Testis (tissue), 5 donors: ENCODE measurements at places on chromosomes 5 and 9.

DNA sequence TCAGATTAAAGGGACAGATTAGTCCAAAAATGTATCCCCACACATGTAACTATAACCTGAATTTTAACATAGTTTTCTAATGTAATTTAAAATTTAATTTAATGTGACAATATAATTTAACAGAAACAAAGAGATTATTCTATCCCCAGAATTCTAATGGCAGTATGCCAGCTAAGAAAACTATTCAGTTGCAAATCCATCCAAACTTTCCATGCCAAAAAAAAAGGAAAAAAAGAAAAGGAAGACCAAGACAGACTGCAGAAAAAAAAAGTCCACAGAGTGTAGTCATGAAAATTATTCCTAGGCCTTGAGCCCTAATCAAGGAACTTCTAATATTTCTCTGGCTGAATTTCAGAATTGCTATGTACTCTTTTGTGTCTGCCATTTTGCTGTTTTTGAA, 217.6 kb downstream of the CDH18 start:
- no peak for DNase-seq

DNA sequence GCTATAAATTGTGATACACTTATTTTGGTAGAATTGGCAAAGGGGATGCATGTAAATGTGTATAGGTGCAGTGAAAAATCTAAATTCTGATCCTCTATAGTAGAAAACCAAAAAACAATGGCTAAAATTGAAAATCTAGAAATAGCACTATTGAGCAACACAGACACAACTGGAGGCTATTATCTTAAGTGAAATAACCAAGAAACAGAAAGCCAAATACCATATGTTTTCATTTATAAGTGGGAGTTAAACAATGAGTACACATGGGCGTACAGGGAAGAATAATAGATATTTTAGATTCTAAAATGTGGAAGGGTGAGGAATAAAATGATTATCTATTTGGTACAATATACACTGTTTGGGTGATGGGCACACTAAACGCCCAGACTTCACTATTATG, 183.2 kb upstream of the TUSC1 start:
- DNase-seq: no peak

DNA sequence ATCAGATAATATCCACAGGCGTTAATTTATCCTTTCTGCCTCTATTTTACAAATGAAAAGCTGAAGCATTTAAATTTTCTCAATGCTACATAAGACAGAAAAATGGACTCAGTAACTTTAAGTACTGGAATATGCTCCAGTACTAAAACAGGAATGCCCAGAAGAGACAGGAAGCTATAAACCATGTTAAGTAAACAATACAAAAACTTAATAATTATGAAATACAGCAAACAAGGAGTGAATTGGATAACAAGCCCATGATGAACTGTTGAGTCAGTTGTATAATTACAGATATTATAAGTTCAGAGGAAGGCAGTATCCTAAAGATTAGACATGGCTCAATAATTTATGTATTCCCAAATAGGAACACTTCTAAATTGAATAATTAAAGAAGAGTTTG, 148.5 kb downstream of the CHSY3 start:
- DNase-seq: no peak

GRCh38 chr9:75664597-75664996, 225.9 kb upstream of the PCSK5 start:
- no peak for DNase-seq

DNA sequence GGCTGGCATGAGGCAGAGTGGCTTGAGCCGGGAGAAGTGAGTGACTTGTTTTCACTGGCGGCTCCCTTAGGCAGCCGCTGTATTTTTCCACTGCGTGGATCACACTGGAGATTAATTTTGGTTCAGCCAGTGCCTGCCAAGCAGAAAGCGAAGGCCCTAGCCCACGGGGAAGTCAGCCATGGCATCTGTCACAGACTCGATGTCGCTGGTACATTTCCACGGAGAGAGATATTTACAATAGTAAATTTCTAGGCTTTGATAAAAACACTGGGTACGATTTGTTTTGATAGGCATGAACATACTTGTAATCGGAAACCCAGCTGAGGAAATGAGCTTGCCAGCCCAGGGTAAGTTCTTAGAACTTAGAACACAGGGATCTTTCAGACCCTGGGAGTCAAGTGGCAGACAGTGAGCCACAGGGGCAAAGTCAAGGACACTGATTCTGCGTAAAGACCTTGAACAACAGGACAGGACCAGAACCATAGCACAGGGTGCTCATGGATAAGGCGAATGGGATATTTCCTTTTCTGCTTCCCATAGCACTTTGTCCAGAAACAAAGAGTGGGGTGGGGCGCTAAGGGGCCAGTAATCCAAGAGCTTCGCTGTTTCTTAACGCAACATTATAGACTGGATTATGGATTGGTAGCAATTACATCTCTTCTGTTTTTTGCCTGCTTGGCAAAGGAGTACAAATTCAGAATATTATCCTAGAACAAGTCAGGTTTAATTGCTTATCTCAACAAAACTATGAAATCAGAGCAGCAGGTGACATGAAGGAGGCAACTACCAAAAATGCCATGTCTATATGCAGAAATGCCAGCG, 4.5 kb downstream of the DUSP1 start:
- DNase-seq: peak; percentile 84

DNA sequence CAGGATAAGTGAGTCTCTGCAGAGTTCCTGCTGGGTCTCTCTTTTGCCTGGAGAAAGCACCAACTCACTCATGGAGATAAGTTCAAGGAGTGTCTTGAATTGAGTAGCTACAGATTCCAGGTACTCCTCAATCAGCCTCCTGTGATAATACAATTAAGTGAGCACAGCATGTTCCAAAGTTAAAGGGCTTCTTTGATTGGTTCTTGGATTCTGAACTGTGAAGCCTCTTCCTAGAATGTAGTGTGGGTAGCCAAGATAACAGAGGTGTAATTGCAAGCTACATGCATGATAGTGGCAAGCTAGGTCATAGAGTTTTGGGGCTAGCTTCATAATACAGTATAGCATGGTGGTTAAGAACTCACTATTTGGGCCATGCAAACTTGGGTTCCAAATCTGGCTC, 23.2 kb upstream of the CARNMT1 start:
- DNase-seq: no peak

DNA sequence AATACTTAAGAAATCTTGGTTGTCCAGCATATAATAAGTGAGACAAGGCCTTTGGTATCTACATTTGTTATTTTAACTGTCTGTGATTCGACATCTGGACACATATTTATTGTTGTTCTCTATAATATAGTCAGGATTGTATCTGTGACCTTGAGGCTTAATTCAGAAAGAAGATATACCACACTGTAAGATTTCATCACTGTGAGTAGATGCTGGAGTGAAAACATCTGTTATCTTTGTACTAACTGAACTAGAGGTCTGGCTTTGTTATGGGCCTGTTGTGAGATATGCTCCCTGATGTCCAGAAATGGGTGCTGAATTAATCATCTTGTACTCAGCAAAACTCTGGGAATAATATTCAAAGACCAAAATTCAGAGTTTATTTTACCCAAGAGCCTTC, 148.5 kb downstream of the ISOC1 start:
- no peak for DNase-seq

GRCh38 chr5:39064450-39064849, 9.7 kb downstream of the RICTOR start:
- DNase-seq: no peak

GRCh38 chr5:133992429-133993155, 12.2 kb downstream of the VDAC1 start:
- peak; percentile 57 for DNase-seq

- no peak for DNase-seq
These were observed 44.5 kb downstream of the ERCC6L2 start for GRCh38 chr9:95920017-95920416.

- DNase-seq: peak; percentile 62
These were observed 175.7 kb downstream of the MELK start for GRCh38 chr9:36748322-36748899.

- DNase-seq: no peak
These were observed 9.8 kb upstream of the EXOC3 start for GRCh38 chr5:432928-433791.

DNA sequence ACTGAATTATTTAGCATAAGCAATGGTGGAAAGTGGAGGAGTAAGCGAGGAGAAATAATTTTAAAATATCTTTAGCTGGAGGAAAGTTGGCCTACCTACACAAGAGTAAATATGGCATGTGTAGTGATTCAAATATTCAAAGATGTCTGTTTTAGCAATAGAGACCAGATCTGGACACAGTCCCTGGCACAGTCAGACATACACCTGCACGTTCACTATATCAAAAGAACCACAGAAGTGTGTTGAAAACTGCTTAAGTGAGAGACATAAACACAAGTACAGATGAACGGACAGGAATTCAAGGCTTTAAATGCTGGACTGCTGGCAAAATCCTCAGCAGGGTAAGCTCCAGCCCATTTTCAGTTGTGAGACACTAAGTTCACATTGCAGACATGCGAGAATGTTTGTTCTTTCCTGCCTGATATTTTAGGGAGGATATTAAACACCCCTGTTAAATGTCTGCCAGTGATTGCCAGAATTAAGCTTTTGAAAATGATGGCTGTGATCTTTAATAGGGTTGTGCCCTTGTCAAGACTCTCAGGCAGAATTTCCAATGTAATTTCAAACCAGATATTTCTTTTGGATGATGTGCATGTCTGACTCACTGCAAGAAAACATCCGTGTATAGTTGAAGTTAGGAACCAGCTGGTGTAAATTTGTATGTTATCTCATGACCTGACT, 810.6 kb downstream of the TLE4 start:
- DNase-seq: no peak

- peak; percentile 76 for DNase-seq
These were observed 80.1 kb downstream of the COL15A1 start for GRCh38 chr9:99023831-99024230.

- DNase-seq: no peak
These were observed 394.5 kb downstream of the SPATA31D1 start for GRCh38 chr9:82382887-82383616.

DNA sequence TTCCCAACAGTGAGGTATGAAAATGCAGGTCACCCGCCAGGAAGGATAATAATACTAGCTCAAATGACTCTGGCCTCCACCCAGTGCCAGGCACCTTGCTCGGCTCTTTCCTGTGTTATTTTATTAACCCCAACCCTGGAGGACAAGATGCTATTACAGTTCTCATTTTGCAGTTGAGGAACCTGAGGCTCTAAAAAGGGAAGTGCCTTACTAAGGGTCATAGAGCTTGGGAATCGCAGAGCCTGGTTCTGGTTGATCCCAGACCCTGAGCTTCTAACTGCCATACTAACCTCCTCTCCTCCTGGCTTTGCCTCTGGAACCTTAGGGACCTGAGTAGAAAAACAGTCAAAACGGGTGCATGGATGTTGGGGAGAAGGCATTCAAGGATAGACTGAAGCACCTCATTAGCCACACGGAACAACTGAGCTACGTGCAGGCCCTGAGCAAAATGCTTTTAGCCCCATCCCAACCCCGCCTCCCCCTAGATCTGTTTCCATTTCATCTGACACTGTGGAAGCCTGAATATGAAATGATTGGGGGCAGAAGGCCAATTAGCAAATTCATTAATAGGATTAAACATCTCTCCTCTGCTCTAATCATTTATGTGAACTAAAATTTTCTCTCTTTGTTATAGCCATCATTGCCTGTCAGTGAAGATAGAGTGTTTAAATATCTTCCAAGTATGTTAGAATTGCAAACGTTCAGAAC, 7.9 kb downstream of the KCNIP1 start:
- DNase-seq: no peak

DNA sequence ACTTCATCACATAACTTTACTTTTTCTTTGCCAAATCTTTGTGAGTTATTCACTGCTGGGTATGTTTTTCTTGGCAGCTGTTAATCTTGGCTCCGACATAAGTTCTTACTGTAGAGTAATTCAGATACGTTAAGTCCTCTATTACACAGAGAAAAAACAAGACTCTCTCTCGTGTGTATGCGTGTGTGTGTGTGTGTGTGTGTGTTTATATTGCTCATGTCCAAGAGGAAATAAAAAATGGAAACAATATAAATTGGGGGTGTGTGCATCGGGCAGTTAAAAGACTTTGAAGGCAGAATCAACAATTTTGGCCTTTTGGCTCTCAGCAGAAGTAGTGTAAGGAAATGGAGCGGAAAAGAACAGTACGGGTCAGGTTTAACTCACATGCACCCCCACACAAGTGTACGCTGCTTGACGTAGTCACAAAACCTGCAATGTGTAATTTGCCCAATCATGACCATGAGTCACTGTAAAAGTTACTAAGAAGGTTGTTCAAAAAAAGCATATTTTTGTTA, 67.2 kb upstream of the IFNE start:
- DNase-seq: no peak

GRCh38 chr5:76467216-76467615, 64.1 kb downstream of the IQGAP2 start:
- DNase-seq: no peak

GRCh38 chr5:142000704-142001484, 11.9 kb downstream of the GNPDA1 start:
- peak; percentile 51 for DNase-seq

DNA sequence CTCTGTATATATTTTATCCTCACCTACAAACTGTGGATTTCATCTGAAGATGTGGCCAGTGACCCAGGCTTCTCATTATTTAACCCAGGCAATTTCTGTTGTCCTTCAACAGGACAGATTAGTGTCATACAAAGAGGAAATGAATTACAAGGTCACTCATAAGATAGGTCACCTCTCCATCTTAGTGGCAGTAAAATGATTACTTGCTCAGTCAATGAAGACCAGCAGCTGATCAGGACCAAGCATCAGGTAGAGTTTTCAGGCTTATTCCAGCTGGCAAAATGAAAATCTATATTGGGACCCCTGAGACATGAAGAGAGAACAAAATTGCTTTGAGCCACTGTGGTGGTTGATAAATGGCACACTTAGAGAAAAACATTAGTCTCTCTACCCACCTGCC, 135.2 kb upstream of the PRDM9 start:
- DNase-seq: no peak

- no peak for DNase-seq
These were observed 419.8 kb downstream of the PLK2 start for GRCh38 chr5:58040044-58040443.

DNA sequence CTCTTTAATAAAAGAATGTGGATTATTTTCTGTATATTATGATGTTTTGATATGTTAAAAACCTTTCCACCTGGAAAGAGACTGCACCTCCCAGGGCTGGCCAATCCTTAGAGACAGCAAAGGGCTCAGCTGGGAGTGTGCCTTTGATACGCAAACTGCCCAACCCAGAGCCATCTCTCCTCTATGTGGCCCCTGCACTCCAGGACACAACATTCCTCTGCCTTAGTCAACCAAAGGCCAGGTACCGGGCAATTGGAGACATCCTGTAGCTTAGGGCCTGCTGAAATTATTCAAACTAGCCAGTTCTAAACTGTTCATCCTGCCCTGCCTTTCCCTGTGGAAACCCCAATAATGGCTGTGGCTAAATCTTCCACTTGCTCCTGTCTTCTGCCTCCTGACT, 5.0 kb upstream of the HSPB3 start:
- no peak for DNase-seq
